ENCODE measurements at places on chromosomes 2 and 18. TPM values are rescaled to one million over a fixed set of nuclear protein-coding genes. Genes with fewer than 3 reads are reported as not detected.

CD207 gene
- not detected for polyA plus RNA-seq

HNRNPLL gene
- polyA plus RNA-seq = 20.2 TPM

PIEZO2 gene
- 2.2 TPM for polyA plus RNA-seq

CD28 gene
- not detected for polyA plus RNA-seq

GRCh38 chr2:15990151-15991101, 50.1 kb downstream of the MYCN start:
- H3K27ac ChIP-seq = no peak overlapping the region
- H3K27me3 ChIP-seq = no peaks in the 10 kb centered on the region

DNA sequence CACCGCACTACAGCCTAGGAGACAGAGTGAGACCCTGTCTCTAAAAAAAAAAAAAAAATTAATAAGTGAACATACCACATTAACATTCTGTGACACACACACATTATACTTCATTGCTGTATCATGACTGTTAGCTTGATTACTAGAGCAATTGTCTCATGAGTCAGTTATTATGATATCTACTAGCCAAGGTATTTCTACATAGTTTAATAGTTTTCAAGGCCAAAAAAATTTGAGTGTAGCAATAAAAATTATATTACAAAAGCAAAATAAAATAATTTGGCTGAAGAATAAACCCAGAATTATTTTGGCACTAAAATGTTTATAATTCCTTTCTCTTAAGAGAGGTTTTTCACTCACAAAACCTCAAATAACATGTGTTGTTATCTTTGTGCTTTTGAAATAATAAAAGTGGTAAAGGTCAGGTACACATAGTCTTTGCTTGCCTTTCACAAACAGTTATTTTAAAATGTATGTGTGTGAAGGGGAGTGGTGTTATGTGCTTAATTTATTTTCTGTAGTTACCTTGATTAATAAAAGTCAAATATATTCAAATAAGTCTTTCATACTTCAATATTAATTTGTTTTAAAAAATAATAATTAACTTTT, 136.9 kb upstream of the SPOPL start:
- no peaks in the 10 kb centered on the region for H3K36me3 ChIP-seq
- no peaks in the 10 kb centered on the region for H3K4me1 ChIP-seq
- peak; percentile 39 for DNase-seq

- no peaks in the 10 kb centered on the region for H3K4me1 ChIP-seq
- no peaks in the 10 kb centered on the region for H3K36me3 ChIP-seq
- no peak overlapping the region for H3K4me3 ChIP-seq
Measured at GRCh38 chr2:239770246-239770639, 254.9 kb downstream of the NDUFA10 start.

- no peaks in the 10 kb centered on the region for H3K27me3 ChIP-seq
- H3K4me1 ChIP-seq = no peaks in the 10 kb centered on the region
- no peak overlapping the region for H3K4me3 ChIP-seq
- peaks cover 2% of the 10 kb centered on the region for H3K36me3 ChIP-seq
- peak; percentile 51 for DNase-seq
- no peak overlapping the region for H3K27ac ChIP-seq
Measured at GRCh38 chr2:203361922-203362321, 33.7 kb downstream of the ABI2 start.

DNA sequence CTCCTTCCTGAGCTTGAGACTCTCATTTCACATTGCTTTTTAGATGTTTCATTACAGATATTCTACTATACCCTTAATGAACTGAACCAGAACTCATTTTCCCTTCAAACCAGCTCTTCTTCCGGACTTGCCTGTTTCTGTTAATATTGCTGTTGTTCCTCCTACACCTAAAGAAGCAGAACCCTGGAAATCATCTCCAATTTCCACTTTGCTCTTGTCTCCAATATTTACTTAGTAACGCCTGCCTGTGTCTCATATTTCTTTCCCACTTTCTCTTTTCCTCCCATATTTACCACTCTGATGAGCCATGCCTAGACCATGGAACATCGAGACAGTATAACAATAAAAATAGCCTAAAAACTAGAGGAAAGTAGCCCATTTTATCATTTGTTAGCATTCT, 17.9 kb upstream of the GMCL1 start:
- H3K4me1 ChIP-seq = no peaks in the 10 kb centered on the region
- no peak for DNase-seq
- no peak overlapping the region for H3K27ac ChIP-seq
- H3K4me3 ChIP-seq = no peak overlapping the region
- H3K36me3 ChIP-seq = peaks cover 27% of the 10 kb centered on the region

DNA sequence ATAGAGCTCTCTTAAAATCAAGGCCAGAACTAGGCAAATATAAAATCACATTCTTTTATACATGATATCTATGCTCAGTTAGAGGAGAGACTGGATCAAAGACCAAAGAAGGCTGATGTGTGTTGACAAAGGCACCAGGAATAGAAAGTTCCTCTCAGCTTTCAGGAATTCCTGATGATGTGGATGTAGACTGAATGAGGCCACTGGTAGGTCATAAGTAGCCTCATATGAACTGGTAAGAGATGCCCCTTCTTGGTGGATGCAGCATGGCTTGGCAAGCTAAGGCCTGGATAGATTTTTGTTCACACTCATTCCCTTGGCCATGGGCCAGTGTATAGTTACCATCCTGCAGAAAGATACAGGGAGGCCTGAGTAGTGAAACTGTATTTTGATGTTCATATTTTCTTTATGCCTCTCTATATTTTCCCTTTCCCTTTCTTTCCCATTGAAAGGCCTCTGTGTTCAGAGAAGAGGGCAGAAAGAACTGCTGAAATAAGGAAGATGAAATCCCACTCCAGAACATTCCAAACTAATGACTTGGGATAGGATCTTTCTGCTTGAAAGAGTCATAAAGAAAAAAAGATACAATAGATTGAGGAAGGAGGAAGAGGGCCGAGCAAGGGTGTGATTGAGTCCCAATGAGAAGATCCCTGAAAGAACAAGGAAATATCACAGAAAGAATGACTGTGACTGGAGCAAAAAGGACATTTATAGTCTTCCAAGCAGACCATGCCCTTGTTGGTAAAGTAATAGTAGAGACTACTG, 2182.7 kb upstream of the PIK3C3 start:
- H3K27me3 ChIP-seq = no peaks in the 10 kb centered on the region
- DNase-seq = peak; percentile 63
- peaks cover 2% of the 10 kb centered on the region for H3K4me1 ChIP-seq

DNA sequence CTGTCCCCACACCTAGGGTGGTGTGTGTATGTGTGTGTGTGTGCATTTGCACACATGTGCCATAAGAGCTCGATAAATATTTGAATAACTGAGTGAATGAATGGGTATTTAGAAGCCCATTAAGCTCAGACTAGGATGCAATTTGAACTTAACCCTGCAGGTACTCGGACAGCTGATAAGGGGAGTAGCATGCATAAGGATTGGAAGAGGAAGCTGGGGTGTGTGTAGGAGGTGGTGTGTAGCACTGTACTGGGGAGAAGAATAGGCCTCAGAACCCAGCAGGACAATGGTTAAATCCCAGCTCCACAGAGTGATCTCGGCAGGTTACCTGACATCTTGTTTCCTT, 1.8 kb upstream of the KCNF1 start:
- H3K27me3 ChIP-seq = no peaks in the 10 kb centered on the region
- DNase-seq = no peak
- H3K4me3 ChIP-seq = no peak overlapping the region
- no peak overlapping the region for H3K27ac ChIP-seq
- H3K36me3 ChIP-seq = no peaks in the 10 kb centered on the region
- no peaks in the 10 kb centered on the region for H3K4me1 ChIP-seq

- H3K4me1 ChIP-seq = peaks cover 2% of the 10 kb centered on the region
- peak; percentile 58 for DNase-seq
- no peaks in the 10 kb centered on the region for H3K36me3 ChIP-seq
- peak within 1 kb of the TSS; percentile 79 for H3K27ac ChIP-seq
- no peaks in the 10 kb centered on the region for H3K27me3 ChIP-seq
- H3K4me3 ChIP-seq = peak within 1 kb of the TSS; percentile 89
Measured at GRCh38 chr2:69741575-69742321, at the start of gene ANXA4. TSS of gene ANXA4 (plus strand) at chr2:69742134. CDS start at chr2:69781566, 39,432 bp downstream.

GRCh38 chr18:58970943-58971790, 106.5 kb downstream of the ZNF532 start:
- H3K4me3 ChIP-seq = no peak overlapping the region
- no peak for DNase-seq
- H3K36me3 ChIP-seq = peaks cover 8% of the 10 kb centered on the region
- peaks cover 18% of the 10 kb centered on the region for H3K4me1 ChIP-seq
- H3K27me3 ChIP-seq = no peaks in the 10 kb centered on the region

GRCh38 chr2:149050188-149050587, 11.7 kb downstream of the LYPD6B start:
- DNase-seq = peak; percentile 39
- H3K4me3 ChIP-seq = no peak overlapping the region
- H3K27ac ChIP-seq = no peak overlapping the region
- H3K27me3 ChIP-seq = no peaks in the 10 kb centered on the region

- peak overlapping the region; percentile 61 for H3K27ac ChIP-seq
- H3K36me3 ChIP-seq = no peaks in the 10 kb centered on the region
- peak; percentile 70 for DNase-seq
- no peak overlapping the region for H3K4me3 ChIP-seq
- no peaks in the 10 kb centered on the region for H3K27me3 ChIP-seq
Measured at GRCh38 chr2:207479198-207479785, 50.5 kb upstream of the CREB1 start.

- H3K27ac ChIP-seq = no peak overlapping the region
- H3K27me3 ChIP-seq = peaks cover 9% of the 10 kb centered on the region
- peaks cover 12% of the 10 kb centered on the region for H3K4me1 ChIP-seq
- DNase-seq = no peak
- H3K36me3 ChIP-seq = no peaks in the 10 kb centered on the region
- no peak overlapping the region for H3K4me3 ChIP-seq
Measured at GRCh38 chr18:452816-453215, 47.7 kb downstream of the COLEC12 start.

- DNase-seq = no peak
- H3K36me3 ChIP-seq = no peaks in the 10 kb centered on the region
- no peaks in the 10 kb centered on the region for H3K27me3 ChIP-seq
- no peak overlapping the region for H3K27ac ChIP-seq
- H3K4me1 ChIP-seq = peaks cover 14% of the 10 kb centered on the region
- no peak overlapping the region for H3K4me3 ChIP-seq
Measured at GRCh38 chr2:216796115-216796840, 63.6 kb downstream of the TNP1 start.

- no peak overlapping the region for H3K27ac ChIP-seq
- DNase-seq = no peak
- H3K4me1 ChIP-seq = 0 out of 2 replicates have a peak, but pooled peaks cover 2% of the 10 kb centered on the region
- H3K4me3 ChIP-seq = no peak overlapping the region
Measured at GRCh38 chr18:76741346-76741745, 81.0 kb upstream of the ZNF236 start.

- no peak overlapping the region for H3K27ac ChIP-seq
- H3K4me1 ChIP-seq = no peaks in the 10 kb centered on the region
- peaks cover 38% of the 10 kb centered on the region for H3K27me3 ChIP-seq
- no peaks in the 10 kb centered on the region for H3K36me3 ChIP-seq
Measured at GRCh38 chr2:41954304-41955291, 93.2 kb upstream of the PKDCC start.

DNA sequence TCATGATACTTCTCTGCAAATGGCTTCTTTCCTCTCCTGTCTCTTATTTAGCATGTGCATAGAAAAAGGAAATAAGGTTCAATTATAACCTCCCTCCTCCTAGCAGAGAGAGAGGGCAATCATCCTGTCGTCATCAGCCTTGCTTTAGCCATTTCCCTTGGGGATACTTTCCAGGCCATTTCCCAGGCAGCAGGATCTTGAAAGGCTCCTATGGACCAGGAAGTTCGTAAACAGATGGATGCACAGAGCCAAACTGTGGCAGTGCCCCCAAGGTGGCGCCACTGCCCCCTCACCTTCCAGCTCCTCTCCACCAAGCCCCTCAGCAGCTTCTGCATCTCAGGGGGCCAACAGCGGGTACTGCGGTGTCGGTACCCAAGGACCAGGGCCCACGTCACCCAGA, 157.4 kb downstream of the DTNA start:
- DNase-seq = no peak
- no peak overlapping the region for H3K4me3 ChIP-seq
- H3K27ac ChIP-seq = no peak overlapping the region
- H3K27me3 ChIP-seq = no peaks in the 10 kb centered on the region
- H3K36me3 ChIP-seq = no peaks in the 10 kb centered on the region

GRCh38 chr18:9863282-9863681, 22.5 kb upstream of the TXNDC2 start:
- no peaks in the 10 kb centered on the region for H3K4me1 ChIP-seq
- H3K27ac ChIP-seq = no peak overlapping the region
- peaks cover 3% of the 10 kb centered on the region for H3K36me3 ChIP-seq
- H3K4me3 ChIP-seq = no peak overlapping the region

DNA sequence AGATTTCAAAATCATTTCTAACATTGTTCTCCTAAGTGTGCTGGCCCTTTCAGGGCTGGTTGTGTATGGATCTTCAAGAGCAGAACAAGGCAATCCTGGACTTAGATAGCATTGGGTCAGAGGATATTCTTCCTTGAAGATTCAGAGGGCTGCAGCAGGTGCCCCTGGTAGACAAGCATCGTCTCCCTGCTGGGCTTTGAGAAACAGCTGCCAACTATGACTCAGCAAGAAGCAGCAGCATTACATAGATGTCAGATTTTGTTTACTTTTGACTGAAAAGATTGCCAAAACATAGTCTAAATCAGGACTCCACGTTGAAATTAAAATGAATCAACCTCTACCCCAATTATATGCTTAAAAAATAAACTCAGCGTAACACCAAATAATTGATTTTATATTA, 618.8 kb downstream of the SOCS6 start:
- H3K36me3 ChIP-seq = no peaks in the 10 kb centered on the region
- no peak overlapping the region for H3K4me3 ChIP-seq
- no peak for DNase-seq
- H3K4me1 ChIP-seq = no peaks in the 10 kb centered on the region
- H3K27me3 ChIP-seq = no peaks in the 10 kb centered on the region
- H3K27ac ChIP-seq = no peak overlapping the region

GRCh38 chr18:34911661-34912384, 129.4 kb upstream of the MAPRE2 start:
- H3K4me1 ChIP-seq = peaks cover 16% of the 10 kb centered on the region
- H3K27me3 ChIP-seq = no peaks in the 10 kb centered on the region
- H3K4me3 ChIP-seq = no peak overlapping the region
- no peak overlapping the region for H3K27ac ChIP-seq
- DNase-seq = peak; percentile 93
- H3K36me3 ChIP-seq = no peaks in the 10 kb centered on the region

DNA sequence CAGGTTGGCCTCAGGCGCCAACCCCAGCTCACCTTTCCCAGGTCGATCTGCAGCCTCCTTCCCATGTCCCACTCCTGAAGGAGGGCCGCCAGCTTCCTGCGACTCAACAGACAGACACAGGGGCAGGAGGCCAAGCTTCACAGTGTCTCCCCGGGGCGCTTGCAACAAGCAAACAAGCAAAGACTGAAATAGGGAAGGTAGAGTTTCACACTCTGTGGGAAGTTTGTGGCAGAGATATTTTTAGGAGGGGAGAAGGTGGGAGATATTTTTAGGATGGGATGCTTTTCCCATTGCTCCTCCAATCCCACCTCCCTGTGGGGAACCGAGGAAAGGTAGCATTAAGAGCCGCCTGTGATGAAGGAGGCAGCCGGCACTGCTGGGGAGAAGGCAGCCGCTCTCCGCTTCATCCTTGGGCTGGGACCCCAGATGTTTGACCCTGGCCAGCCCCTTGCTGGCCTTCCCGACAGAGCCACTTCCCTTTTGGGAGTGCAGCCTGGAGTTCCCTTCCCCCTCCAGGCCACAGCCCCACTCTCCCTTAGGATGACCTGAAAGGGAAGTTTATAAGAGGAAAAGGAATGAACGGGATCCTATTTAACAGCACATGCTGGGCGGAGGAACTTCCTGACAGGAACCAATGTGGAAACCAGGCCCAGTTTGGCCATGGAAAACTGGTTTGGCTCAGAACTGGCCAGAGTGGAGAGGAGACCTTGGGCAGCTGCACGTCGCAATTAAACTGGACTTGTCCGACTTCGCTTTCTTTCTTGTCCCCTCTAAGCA, 142.2 kb upstream of the SMAD2 start:
- H3K4me1 ChIP-seq = no peaks in the 10 kb centered on the region
- no peak overlapping the region for H3K4me3 ChIP-seq
- no peak overlapping the region for H3K27ac ChIP-seq
- peaks cover 11% of the 10 kb centered on the region for H3K27me3 ChIP-seq

All from IMR-90 (cell line).